ENCODE measurements at places on chromosomes 13 and 19. TPM values are rescaled to one million over a fixed set of nuclear protein-coding genes. Genes with fewer than 3 reads are reported as not detected.

The PPP5C gene
- total RNA-seq: 68.4 TPM

The KANK3 gene
- 42.2 TPM for total RNA-seq

- peak; percentile 86 for DNase-seq
Observed at GRCh38 chr13:99356262-99357091, 49.3 kb upstream of the GPR183 start.

GRCh38 chr19:40139533-40140287 lies 49.0 kb upstream of the ZNF780A start:
- DNase-seq: no peak

- DNase-seq: no peak
Observed at GRCh38 chr13:93847162-93847561, 620.6 kb downstream of the GPC6 start.
